NCI-H69 (cell line): ENCODE measurements at places on chromosomes 11 and 22.

GRCh38 chr11:57358543-57358961 is 20.4 kb downstream of the P2RX3 start:
- no peak for DNase-seq

- peak; percentile 82 for DNase-seq
Observed at GRCh38 chr11:64356498-64357411, 2.2 kb upstream of the RPS6KA4 start.

DNA sequence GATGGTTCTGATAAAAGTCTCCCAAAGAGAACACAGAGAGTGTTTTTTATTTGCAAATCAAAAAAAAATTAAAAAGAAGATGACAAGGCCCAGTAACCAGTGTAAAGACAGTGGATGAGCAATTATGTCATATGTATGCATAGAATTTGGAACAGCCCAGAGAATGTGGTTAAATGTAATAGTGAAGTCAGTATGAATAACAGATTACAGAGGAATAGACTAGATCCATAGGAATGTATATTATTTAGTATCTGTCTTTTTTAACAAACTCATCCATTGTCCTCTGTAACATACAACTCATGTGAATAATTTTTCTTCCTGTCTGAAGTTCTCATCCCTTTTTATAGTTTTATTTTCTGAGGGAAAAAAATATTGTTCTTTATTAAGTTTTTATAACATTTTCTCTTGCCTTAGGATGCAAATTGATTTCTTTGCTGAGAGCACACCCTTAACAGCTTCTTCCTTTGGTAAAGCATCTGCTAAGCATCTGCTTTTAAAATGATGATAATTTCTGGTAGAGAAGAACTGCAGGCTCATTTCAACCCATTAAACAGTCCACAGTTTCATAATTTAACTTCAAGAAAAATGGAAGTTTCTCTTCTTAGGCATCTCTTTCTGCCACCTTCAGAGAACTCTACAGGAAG is 266.5 kb upstream of the MTNR1B start:
- no peak for DNase-seq

GRCh38 chr11:87536565-87536964 is 498.8 kb downstream of the TMEM135 start:
- DNase-seq: no peak

- DNase-seq: no peak
Observed at GRCh38 chr22:50314455-50315288, 7.2 kb upstream of the PLXNB2 start.

GRCh38 chr22:19986011-19986409 is 30.6 kb downstream of the ARVCF start:
- no peak for DNase-seq

DNA sequence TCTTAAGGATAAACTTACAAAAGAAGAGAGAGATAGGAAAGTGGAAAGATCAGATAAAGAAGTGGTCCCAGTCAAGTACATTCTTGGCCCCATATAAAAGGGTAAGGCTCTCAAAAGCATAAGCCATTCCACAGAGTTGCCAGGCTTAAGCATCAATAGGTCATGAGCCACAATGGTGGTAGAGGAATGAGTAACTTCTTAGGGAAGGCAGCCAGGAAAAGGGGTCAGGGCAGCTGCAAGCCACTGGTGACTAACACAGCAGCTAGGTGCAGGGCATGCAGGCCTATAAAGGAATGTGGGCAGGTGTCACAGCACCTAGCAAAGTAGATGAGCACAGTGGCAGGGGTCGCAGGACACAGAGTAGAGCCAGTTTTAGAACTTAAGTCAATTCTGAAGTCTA is 302.6 kb upstream of the FAT3 start:
- no peak for DNase-seq

DNA sequence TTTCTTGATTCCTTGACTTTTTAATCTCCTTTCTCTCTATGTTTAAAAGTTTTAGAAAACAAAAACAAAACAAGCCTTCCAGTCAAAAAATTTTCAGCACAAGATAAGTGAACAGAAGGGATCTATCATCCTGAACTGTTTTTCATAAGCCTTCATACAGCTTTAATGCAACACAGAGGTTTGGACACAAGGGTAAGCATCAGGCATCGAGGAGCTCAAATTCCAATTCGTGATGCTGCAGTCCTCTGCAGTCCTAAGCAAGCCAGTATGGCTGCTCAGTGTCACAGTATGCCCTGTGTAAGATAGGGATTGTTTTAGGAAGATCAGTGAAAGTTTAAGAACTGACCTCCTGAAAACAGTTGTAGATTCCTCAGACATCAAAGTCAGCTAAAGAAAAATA is 740.9 kb downstream of the NTM start:
- no peak for DNase-seq

GRCh38 chr11:71120471-71120896 is 131.9 kb downstream of the SHANK2 start:
- DNase-seq: peak; percentile 54

- peak; percentile 74 for DNase-seq
Observed at GRCh38 chr22:35464399-35464798, 64.5 kb downstream of the MCM5 start.

- DNase-seq: no peak
Observed at GRCh38 chr11:312092-312816, 1.6 kb upstream of the IFITM1 start.

- peak; percentile 98 for DNase-seq
Observed at GRCh38 chr11:79413268-79413667, 27.6 kb downstream of the TENM4 start.

DNA sequence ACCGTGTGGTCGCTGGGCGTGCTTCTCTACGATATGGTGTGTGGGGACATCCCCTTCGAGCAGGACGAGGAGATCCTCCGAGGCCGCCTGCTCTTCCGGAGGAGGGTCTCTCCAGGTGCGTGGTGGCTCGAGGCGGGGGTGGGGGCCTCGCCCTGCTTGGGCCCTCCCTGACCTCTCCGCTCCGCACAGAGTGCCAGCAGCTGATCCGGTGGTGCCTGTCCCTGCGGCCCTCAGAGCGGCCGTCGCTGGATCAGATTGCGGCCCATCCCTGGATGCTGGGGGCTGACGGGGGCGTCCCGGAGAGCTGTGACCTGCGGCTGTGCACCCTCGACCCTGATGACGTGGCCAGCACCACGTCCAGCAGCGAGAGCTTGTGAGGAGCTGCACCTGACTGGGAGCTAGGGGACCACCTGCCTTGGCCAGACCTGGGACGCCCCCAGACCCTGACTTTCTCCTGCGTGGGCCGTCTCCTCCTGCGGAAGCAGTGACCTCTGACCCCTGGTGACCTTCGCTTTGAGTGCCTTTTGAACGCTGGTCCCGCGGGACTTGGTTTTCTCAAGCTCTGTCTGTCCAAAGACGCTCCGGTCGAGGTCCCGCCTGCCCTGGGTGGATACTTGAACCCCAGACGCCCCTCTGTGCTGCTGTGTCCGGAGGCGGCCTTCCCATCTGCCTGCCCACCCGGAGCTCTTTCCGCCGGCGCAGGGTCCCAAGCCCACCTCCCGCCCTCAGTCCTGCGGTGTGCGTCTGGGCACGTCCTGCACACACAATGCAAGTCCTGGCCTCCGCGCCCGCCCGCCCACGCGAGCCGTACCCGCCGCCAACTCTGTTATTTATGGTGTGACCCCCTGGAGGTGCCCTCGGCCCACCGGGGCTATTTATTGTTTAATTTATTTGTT is 2.4 kb downstream of the PIM3 start:
- DNase-seq: no peak

GRCh38 chr11:75635066-75635862 is 33.6 kb downstream of the MAP6 start:
- peak; percentile 97 for DNase-seq

GRCh38 chr11:119368121-119369034 is 13.1 kb downstream of the USP2 start:
- peak; percentile 93 for DNase-seq

DNA sequence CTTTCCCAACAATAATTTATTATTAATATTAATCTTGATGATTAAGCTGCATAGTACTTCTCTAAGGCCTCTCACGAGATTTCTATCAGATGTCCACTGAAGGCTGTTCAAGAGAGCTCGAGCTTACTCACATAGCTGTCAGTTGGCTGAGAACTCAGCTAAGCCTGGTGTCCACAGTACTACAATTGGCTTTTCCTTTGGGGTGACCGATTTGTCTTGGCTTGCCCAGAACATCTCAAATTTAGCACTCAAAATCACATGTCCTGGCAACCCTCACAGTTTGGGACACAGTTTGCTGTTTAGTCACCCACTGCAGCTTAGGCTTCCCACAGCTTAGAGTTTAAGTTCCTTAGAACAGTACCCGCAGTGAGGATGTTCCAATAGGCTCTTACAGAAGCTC is 96.5 kb downstream of the LUZP2 start:
- DNase-seq: no peak

GRCh38 chr11:2325719-2326118 is 23.9 kb downstream of the TSPAN32 start:
- DNase-seq: no peak

DNA sequence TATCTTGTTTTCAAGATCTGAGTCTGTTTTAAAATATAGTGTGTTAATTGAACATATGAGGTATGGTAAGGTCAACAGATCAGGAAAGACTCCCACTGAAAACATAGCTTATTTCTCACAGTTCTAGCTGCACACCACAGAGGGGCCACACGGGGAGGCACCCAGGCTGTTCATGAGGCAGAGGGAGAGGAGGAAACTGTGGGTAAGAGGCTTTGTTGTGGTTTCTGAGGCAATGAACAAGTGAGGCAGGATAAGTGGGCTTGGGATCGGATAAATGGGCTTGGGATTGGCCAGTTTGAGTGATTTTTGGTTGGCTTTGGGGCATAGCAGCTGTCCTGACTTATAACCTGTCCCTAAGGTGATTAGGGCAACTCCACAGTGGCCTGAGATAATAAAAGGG is 242.1 kb downstream of the LUZP2 start:
- no peak for DNase-seq

- peak; percentile 13 for DNase-seq
Observed at GRCh38 chr11:110497231-110497978, 67.7 kb downstream of the FDX1 start.

- DNase-seq: no peak
Observed at GRCh38 chr11:121933294-121933693, 182.7 kb downstream of the BLID start.

GRCh38 chr22:17159504-17159951 is 451 bp upstream of the HDHD5 start:
- peak; percentile 80 for DNase-seq

DNA sequence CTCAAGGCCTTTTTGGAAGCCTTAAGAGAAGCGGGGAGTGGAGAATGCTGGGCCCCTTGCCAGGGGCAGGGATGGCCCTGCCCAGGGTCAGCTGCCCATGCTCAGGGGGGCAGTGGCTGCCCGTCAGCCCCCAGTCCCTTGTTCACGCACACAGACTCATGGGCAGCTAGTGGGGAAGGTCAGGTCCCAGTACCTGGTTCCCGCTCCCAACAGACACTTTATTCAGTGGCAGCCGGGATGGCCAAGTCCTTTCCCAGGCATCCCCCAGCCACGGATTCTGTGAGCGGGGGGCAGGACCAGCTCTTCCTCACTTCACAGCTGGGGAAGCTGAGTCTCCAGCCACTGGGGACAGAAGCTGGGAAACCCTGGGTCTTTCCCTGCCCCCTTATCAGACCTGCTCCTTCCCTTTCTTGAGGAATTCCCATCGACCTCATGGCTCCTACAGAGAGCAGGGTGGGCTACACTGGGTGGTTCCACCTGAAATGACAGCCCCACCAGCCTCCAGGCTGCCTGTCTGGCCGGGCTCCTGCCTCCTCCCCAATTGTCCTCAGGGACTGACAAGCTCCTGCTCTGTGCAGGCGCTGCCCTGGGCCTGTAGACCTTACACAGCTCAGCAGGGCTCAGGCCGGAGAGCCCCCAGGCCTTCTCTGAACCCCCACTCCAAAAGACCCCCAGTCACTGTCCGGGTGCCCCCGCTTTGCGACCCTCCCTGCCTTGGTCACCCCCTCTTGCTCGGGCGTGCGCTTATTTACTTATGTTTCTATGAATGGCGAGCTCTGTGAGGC is 61.0 kb upstream of the FGF3 start:
- DNase-seq: no peak

DNA sequence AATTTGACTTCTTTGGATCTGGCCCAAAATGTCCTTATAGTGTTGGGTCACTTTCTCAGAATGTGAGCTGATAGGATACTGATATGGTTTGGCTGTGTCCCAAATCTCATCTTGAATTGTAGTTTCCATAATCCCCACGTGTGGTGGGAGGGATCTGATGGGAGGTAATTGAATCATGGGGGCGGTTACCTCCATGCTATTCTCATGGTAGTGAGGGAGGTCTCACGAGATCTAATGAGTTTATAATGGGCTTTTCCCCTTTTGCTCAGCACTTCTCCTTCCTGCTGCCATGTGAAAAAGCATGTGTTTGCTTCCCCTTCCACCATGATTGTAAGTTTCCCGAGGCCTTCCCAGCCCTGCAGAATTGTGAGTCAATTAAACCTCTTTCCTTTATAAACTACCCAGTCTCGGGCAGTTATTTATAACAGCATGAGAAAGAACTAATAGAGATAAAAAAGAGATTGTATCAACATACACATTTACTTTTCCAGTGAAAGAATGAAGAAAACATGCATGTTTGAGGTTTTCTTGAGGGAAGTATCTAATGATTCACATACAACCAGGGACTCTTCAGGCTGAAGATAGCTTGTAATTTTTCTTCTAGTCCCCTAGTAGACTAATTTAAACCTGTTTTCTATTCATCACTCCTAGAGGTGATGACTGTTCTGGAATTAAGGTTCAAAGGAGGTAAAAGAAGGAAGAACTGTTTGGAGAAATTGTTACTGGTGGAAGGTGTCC is 17.3 kb upstream of the CSTF3 start:
- no peak for DNase-seq

DNA sequence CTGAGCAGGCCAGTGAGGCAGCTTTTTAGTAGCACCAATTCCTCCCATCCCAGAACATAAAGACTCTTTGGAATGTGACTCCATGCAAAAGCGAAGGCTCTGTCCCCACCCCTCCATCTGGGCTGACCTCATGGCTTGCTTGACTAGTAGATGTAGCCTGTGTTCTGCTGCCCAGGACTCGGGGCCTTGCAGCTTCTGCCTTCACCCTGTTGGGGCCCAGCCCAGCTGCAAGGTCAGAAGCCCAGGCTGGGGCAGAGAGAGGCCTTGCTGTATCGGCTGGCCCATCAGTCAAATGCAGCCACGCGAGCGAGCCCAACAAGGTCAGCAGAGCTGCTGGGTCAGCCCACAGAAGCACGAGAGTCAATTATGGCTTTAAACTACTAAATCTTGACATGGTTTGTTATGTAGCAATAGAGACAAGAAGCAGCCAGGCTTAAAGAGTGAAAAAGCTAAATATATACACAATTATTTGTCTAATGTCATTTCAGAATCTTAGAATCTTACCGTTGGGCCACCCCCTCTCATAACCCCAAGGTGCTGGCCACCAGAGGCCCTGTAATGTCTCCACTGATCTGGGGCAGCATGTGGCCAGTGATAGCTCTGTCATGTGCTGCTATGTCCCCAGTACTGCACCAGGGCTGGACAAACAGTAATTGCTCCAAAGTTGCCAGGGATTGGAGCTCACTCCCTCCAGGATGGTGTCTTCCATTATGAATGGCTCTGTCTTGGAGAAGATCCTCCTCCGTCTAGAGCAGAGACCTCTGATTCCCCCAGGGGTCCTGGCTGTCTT is 10.4 kb upstream of the WNT11 start:
- DNase-seq: peak; percentile 56
